Head of caudate nucleus (tissue), 42 donors: ENCODE measurements at places on chromosomes 1 and 21.

- no peak for DNase-seq
These were observed 282.4 kb downstream of the HLX start for GRCh38 chr1:221161571-221162041.

- no peak for DNase-seq
These were observed 3.9 kb upstream of the PTCH2 start for GRCh38 chr1:44846985-44847384.

DNA sequence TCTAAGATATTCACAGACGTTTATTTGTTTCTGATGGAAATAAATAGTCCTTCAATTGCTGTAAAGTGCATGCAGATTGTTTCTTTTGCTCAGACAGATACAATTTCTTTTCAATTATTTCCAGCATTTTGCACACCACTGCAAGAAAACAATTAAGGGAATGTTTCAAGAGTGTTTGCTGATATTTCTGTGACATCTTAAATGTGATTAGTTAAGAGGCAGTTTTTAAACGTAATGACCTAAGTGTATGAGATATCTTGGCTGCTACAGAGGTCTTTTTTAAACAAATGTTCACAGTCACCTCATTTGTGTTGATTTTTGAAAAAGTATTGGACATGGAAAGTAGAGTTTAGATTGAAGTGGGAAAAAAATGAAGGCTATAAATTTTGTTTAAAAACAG is 262.3 kb upstream of the BRINP3 start:
- no peak for DNase-seq

GRCh38 chr1:58782178-58783089 is 1.4 kb downstream of the JUN start:
- DNase-seq: peak; percentile 65

DNA sequence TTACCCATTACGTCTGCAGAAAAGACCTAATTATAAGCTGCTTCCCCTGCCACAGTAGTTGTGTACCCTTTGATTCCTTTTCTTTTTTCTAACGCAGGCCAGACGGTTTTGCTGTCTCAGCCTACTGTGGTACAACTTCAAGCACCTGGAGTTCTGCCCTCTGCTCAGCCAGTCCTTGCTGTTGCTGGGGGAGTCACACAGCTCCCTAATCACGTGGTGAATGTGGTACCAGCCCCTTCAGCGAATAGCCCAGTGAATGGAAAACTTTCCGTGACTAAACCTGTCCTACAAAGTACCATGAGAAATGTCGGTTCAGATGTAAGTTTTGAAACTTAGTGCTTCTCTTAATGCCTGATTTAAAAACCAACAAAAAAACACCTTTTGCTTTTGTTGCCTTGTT is 35.8 kb downstream of the ATF6 start:
- DNase-seq: peak; percentile 48

- peak; percentile 35 for DNase-seq
These were observed 925 bp upstream of the ARHGEF10L start for GRCh38 chr1:17538428-17539117.

- peak; percentile 61 for DNase-seq
These were observed 22.8 kb downstream of the LHX4 start for GRCh38 chr1:180252638-180253536.

DNA sequence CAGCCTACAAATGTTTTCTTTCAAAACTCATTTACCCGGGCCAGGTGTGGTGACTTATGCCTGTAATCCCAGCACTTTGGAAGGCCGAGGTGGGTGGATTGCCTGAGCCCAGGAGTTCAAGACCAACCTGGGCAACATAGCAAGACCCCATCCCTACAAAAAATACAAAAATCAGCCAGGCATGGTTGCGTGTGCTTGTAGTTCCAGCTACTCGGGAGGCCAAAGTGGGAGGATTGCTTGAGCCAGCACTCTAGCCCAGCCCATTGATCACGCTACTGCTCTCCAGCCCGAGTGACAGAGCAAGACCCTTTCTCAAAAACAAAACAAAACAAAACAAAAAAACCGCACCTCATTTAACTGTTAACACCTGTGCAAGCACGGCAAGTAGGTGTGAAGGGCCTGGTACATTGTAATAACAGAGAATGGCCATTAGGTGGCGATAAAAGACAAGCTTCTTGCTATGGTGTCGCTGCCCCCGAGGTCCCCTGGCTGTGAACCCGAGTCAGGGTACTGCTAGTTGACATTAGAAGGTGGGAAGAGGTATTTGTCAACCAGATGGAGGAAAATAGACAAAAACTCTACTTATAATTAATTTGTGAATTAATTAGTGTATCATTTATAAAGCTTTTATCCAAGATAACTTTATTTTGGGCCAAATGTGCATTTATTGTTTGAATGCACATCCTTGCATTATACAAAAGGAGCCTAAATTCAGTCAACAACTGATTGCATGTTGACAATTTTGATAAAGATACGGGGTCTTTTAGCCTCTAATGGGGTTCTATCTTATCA is 66.5 kb downstream of the SH3BGR start:
- peak; percentile 63 for DNase-seq

- no peak for DNase-seq
These were observed 46.4 kb upstream of the SCCPDH start for GRCh38 chr1:246677842-246678241.

DNA sequence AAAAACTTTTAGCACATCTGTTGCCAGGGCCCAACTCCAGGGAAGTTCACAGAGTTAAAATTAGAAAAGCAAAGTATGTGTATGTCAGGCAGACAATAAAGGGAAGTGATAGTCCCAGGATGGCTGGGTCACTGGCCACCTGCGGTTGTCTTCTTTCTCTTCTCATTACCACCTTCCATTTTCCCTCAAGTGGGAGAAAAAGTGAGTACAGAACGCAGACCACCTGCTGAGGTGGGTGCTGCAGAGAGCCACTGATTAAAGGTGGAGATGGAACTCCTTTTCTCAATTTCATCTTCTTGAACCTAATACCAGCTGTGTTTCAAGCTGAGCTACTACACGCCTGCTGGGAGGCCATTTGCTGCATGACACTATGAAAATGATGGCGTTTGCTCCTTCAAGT is 88.8 kb upstream of the PDE4B start:
- no peak for DNase-seq

- no peak for DNase-seq
These were observed 20.5 kb downstream of the ADSS2 start for GRCh38 chr1:244431166-244431565.

DNA sequence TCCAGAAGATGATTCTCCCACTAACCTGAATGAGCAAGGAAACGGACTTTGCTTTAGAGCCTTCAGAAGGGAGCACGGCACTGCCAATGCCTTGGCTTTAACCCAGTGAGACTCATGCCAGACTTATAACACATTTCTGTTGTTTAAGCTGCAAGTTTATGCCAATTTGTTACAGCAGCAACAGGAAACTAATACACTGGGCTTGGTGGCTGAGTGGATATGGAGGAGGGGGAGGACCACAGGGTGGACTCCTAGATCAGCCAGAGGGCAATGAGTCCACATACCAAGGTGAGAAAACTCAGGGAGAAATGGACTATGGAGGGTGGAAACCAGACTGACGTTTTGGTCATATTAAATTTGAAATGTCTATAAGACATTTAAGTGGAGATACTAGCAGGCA is 156.2 kb upstream of the KCNJ6 start:
- DNase-seq: no peak

GRCh38 chr1:177255411-177255810 is 84.7 kb downstream of the BRINP2 start:
- DNase-seq: no peak

DNA sequence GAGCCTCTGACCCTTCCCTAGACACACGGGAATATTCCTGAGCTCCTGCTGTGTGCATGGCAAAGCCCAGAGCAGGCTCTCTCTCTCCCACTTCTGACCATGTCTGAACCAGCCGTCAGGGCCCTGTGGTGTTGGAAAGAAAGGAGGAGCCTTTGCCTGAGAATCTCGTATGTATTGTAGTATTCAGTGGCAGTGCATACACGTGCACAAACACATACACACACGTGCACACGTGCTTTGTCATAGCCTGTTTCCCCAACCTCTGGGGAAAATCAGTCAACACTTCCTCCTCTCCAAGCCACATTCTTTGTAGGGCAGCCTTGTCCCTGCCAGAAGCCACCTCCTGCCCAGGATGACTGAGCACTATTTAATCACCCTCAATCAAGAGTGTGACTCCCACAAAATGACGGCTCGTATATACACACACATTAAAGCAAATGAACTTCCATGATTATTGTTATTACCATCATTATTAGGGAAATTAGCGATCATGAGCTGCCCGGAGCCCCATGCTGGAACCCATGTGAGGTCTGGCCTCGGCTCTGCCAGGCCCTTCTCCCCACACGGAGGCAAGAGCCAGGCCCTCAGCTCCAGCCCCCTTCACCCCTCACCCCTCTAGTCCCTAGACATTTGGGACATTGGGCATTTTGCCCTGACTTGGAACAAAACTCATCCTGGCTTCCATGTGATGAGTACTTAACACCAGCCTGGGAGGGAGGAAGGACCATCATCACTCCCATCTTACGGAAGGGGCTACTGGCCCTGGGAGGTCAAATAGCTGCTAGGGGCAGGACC is 331.9 kb downstream of the NPHP4 start:
- no peak for DNase-seq

DNA sequence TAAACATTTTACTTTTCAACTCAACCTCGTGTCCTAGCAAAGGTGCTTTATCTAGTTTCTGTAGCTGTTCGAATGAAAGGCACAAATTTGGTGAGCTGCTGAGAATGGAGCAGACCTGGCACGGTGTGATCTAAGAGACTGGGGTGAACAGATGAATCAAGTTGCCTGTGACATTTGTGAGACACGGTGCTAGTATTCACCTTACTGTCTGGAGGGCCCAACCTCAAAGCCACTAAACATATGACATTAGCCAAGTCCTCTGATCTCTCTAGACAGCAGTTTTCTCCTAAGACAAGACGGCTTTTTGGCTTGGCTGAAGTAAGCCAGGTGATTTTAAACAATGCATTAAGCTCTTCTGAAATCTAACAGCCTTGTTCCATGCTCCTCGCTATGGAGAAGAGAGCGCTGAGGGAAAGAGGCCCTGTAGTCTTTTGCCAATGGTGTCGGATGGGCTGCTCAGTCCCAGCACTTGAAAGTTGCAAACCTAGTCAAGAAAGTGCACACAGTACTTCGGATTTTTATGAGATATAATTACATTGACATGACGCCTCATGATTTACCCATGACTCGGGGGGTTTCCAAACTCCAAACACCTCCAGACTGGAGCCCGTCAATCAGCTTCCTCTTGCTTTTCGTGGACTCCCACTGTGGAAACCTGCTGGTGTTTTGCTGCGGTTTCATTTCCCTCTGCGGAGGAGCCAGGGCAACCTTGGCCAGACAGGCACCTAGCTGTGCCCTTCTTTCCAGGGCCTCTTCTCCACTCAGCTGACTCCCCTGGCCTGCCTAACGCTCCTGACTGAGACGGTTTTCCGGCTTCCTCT is 794 bp upstream of the TOR3A start:
- DNase-seq: no peak

- DNase-seq: no peak
These were observed 758 bp downstream of the RAD54L start for GRCh38 chr1:46248122-46248920.

DNA sequence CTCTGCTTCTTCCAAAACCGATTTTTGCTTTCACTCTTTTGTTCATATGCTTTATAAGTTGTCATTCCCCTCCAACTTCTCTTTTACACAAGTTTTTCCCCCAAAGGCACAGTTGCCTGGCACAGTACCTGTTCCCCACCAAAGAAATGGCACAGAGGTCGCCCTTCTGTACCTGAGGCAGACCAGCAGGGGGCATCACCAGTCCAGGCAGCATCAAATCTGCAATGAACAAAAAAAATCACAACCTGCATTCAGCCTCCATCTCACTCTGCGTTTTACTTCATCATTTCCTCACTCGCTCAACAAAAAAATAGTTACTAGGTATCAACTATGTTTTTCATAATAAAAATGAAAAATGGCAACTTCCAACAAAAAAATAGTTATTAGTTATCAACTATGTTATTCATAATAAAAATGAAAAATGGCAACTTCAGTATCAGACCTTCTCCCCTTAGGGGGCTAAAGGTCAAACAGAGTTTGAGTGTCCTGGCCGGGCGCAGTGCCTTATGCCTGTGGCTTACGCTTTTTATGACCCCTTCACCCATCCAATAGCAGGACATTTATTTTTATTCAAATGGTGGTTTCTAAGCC is 4.1 kb downstream of the EIF2D start:
- DNase-seq: peak; percentile 53

DNA sequence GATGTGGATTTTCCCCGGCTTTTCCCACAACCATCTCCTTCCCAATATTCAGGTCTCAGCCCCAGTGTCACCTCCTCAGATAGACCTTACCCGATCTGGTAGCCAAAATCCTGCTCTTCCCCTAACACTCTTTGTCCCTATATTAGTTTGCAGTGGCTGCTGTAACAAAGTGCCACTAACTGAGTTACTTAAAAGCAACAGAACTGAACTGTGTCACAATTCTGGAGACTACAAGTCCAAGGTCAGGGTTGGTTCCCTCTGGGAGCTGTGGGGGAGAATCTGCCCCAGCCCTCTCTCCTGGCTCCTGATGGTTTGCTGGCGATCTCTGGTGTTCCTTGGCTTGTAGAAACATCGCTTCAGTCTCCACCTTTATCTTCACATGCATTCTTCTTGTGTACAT is 64.0 kb downstream of the NENF start:
- DNase-seq: no peak

DNA sequence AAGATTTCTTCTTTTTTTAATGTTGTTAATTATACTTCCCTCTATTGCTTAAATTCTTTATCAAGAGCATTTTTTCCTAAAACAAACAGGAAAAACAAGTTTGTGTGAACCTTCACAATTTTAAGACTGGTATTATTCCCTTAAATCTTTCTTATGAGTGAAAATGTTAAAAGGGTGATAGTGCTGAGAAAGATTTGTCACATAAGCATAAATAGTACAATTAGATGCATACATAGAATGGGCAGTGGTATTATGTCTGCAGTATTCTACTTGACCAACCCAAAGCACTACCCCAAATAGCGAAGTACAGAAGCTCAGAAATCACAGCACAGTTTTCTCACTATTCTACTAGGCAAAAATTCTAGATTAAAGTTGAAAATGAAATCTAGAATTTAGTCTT is 18.0 kb downstream of the GOLPH3L start:
- no peak for DNase-seq

- no peak for DNase-seq
These were observed 15.6 kb upstream of the ETV3 start for GRCh38 chr1:157153746-157154145.

DNA sequence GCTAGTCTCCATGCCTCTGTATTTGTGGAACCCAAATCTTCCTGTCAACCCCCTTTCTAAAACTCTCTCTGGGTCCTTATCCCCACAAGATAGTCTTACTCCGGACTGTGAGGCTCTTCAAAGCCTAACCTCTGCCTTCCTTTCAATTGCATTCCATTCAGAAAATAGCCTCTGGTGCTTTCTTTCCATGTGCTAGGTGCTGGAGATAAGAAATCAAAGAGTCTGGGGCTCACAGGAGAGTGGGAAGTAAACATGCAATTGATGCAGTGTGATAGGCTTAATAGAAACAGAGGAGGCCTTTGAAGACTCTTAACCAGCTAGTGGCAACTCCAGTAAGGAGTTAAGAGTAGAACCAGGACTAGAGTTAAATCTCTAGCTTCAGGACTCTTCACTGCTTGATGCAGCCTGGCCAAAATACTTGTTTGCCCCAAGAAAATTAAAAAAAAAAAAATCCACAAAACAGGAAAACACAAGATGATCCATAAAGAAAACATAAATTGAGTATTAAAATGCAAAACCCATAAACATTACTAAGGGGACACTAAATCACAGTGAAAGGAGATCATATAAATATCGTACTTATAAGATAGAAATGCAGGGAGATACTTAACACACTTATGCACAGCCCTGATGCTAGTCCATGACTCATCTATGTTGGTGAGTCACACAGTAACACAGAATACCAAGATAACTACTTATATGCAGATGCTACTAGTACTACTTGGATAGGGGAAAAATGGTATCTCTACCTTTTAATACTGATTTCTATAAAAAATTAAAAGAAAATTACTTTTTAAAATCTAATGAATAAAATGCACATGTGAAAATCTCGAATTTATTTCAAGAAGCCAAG is 341.5 kb downstream of the KCNH1 start:
- no peak for DNase-seq
